ENCODE measurements at places on chromosomes 1 and 21.

DNA sequence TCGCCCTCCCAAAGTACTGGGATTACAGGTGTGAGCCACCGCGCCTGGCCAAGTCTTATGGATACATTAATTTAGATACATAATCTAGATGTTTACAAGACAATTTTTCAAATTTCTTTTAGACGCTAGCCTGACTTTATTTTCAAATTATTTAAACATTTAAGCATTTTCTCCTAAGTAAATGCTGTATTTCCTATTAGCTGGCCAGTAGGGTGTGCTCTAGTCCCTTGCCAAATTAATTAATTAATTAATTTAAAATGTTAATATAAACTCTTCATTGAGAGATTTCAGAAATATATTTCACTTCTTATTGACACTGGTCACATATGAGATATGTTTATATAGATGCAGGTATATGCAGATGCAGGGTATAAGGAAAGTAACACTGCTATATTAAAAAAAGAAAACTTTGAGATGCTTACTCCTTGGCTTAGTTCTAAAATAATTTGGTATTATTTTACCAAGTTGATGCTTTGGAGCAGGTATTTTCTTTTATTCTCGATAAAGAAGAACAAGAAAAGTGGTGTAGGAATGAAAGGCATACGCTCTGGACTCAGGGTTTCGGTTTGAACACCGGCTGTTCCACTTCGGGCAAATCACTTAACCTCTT, 5.2 kb upstream of the ERRFI1 start:
- DNase-seq: no peak

DNA sequence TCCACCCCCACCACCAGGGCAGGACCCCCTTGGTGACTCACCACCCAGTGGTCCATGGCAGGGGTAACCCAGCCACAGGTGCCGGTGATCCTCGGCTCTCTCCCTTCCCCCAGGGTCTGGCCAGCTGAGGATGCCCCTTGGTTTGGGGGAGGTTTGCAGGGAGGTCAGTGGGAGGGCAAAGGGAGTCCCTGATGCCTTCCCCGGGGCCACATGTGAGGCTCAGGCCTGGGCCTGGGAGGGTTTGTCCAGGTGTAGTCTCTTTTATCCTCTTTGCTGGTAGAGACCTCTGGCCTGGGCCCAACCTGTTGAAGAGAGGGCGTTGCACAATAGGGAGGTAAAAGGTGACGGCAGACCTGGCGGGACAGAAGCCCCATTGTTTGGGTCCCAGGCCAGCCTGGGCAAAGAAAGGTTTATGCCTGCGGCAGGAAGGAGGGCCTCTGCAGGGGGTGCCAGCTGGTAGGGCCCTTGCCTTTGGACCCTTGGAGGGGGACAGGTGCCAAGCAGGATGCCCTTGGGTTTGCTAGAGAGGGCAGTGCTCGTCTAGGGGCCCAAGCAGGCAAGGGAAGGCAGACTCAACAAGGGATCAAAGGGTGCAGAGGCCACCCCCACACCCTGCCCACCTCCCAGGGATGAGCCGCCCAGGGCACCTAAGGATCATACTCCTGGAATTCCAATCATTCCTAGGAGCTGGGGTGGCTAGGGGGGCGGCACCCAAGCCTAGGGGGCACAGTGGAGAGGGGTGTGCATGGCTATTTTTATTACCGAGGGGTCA, 760 bp upstream of the TINAGL1 start:
- no peak for DNase-seq

DNA sequence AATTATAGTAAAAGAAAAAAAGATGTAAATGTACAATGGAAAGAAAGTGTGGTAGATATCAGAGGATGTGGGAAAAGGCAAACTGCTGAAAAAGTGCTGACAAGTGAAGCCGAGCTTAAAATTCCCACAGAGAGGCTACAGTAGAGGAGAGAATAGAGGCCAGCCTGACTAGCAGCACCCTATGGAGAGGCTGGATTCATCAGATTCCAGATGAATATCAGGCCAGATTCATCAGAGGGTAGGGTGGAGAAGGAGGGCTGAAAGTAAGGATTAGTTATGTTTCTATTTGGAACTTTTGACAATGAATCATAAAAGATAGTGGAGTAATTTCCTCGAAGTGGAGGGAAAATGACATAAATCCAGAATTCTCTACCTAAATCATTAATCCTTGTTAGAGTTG, 60.4 kb upstream of the NEK7 start:
- no peak for DNase-seq

DNA sequence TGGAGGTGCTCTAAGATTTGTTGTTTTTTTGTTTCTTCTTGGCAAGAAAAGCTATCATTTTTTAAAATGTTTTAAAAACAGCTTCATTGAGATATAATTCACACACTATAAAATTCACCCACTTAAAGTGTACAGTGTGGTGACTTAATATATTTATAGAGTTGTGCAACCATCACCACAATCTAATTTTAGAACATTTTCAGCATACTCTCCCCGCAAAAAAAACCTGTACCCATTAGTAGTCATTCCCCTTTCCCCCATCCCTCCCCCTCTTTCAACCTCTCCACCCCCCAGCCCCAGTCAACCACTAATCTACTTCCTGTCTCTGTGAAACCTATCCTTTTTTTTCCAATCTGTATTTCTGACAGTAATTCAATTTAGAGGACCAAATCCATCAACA, 30.6 kb downstream of the ZC3H11B start:
- DNase-seq: no peak

- no peak for DNase-seq
Observed at GRCh38 chr21:45453308-45453950, 48.5 kb downstream of the COL18A1 start.

DNA sequence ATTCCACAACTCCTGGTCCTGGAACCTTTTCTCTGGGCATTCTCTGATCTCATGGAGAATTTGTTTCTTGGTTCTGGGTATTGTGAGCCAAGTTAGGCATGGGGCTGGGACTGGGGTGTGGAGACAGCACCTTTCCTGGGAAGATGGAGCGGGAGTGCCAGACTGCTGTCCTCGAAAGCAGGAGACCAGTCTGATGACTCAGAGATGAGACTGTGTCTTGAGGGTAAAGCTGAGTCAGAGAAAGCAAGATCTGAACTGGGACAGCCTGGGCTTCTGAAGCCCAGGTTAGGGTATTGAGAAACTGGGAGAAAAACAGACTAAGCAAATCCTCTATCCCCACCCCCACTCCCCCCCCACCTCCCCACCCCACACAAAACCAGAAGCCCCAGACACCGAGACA, 2.2 kb upstream of the KANK4 start:
- no peak for DNase-seq

- DNase-seq: no peak
Observed at GRCh38 chr1:104804147-104804546, 1054.4 kb downstream of the AMY1C start.

GRCh38 chr1:26785611-26786436, 1.9 kb upstream of the PIGV start:
- DNase-seq: peak; percentile 41

DNA sequence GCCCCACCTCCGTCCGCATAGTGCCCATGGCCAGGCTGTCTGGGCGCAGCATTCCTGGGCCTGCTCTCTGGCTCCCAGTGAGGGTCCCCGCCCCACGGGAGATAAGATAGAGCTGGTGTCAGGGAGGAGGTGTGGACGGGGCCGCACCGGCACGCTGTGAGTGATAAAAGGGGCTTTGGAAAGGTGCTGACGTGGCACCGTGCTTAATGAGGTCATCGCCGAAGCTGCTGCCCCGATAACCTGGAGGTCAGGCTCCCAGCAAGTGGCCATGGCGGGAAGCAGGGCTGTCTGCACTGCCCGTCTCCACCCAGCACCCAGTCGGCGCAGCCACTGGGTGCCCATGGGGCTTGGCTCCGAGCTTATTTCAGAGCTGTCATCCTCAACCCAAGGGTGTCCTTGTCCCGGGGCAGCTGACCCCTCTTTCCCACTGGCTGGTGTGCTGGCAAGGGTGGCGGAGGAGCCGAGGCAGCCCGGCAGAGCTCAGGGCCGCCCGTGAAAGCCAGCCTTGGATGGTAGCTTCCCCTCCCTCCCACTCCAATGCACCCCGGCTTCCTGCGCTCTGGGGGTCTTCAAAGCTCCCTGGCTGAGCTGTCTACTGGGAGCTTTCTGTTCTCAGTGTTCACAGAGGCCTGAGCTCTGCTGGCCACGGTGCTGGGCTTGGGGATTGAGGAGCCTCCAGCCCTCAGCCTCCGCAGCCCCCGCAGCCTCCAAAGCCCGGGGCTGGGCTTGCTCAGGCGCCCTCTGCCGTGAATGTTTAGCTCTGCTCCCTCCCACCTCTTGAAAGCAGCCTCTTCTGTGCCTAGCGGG, 105.1 kb upstream of the ARHGEF16 start:
- no peak for DNase-seq

- peak; percentile 63 for DNase-seq
Observed at GRCh38 chr1:162560303-162561036, 1.1 kb upstream of the UAP1 start.

GRCh38 chr1:9900142-9901043, 9.7 kb downstream of the CTNNBIP1 start:
- DNase-seq: no peak

- DNase-seq: peak; percentile 72
Observed at GRCh38 chr1:151006327-151007052, at the start of gene MINDY1. Gene MINDY1 (minus strand): TSS chr1:151006902. CDS start chr1:151002617, 4,285 bp downstream.

GRCh38 chr1:193321242-193321840, 134.9 kb upstream of the B3GALT2 start:
- no peak for DNase-seq

DNA sequence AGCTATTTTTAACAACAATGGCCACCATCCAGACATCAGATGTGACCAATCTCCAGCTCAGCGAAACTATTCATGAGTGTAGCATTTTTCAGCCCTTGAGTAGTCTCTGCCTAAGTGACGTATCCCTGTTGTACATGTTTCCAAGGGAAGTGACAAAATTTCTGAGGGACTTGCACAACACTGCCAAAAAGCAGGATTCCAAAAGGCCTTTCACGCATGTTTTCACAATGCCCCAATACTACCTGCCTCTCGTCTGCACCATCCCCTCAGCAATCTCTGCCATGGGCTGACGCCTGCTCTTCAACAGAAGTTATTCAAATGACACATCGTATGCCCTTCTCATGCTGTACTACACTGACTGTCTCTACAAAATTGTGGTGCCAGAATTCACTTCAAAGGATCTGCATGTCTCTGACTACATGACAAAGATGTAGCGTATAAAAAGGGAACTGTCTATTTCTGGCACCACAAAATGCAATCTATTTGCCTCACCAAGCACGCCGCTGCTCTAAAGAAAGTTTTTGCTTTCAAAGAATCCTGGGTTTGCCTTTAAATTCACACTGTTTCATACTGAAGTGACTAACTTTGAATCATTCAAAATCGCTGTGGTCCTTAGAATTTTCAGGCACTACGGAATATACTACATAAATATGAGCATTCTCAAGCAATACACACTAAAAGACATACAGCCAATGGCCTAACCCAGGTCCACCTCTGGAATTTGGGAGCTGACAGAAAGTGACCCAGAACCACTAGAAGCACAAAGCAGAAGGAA, 32.9 kb downstream of the JAK1 start:
- peak; percentile 34 for DNase-seq

GRCh38 chr21:36415375-36415774, 30.2 kb downstream of the CHAF1B start:
- no peak for DNase-seq

GRCh38 chr1:22971611-22972405, 858 bp downstream of the LACTBL1 start:
- DNase-seq: no peak

- no peak for DNase-seq
Observed at GRCh38 chr1:42359466-42359865, 21.1 kb upstream of the RIMKLA start.

DNA sequence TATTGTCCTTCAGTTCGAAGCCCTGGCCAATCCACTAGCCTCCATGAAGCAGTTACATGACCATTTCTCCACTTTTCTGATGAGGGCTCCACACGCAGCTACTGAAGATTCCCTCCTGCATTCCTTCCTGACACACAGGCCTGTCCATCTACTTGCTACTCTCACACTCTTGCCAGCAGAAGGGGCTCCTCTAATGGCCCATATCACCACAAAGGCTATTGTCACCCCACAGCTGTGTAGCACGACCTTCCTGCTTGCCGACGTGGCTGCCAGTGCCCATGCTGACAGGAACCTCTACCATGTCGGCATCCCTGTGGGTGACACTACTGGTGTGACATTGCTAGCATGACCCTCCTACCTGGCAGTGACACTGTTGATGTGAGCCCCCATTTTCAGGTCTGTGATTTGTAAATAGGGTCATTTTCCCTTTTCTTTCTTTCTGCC, 1528.6 kb upstream of the TPTE start:
- no peak for DNase-seq

DNA sequence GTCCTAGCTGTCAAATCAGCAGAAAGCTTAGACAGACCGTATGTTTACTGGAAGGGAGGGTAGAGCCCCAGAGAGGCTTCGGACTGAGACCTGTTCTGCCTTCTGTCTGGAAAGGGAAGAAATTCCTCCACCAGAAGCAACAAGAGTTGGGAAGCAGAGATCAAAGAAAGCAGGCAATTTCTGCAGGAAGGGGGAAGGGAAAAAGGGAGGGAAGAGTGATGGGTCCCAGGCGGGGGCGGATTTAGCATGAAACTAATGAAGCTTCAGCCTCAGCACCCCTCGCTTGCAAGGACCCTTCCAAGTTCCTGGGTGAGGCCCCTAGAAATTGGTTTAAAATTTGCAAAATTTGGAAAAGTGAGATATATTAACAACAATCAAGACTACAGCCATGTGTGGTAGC, 26.6 kb upstream of the FAM20B start:
- no peak for DNase-seq

GRCh38 chr1:201818971-201819750, 9.8 kb upstream of the IPO9 start:
- DNase-seq: no peak

DNA sequence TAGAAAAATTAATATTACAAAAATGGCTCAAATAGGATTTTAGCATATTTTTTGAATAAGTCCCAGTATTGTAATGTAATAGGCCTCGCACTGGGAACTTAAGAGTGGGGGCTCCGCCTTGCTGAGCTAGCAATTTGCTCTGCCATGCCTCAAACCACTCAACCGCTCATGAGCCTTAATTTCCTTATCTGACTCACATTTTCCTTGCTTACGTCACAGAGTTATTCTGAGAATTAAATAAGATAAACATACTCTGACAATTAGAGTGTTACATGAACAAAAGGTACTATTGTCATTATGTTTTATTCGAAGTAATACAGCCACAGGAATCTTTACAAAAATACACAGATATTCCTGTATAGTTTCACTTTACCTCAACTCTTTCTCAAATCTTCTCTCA, 108.1 kb downstream of the SLC44A5 start:
- DNase-seq: no peak

- no peak for DNase-seq
Observed at GRCh38 chr1:22470227-22470626, 18.6 kb downstream of the ZBTB40 start.

All from C1 segment of cervical spinal cord (tissue), 14 donors.